ENCODE measurements at places on chromosomes 13 and 19.

- no peak for DNase-seq
Measured at GRCh38 chr19:14135985-14136508, 342 bp downstream of the ASF1B start.

GRCh38 chr19:6038634-6039405 lies 60.9 kb upstream of the RANBP3 start:
- DNase-seq: no peak

- no peak for DNase-seq
Measured at GRCh38 chr13:103068836-103069235, 2.6 kb upstream of the SLC10A2 start.

DNA sequence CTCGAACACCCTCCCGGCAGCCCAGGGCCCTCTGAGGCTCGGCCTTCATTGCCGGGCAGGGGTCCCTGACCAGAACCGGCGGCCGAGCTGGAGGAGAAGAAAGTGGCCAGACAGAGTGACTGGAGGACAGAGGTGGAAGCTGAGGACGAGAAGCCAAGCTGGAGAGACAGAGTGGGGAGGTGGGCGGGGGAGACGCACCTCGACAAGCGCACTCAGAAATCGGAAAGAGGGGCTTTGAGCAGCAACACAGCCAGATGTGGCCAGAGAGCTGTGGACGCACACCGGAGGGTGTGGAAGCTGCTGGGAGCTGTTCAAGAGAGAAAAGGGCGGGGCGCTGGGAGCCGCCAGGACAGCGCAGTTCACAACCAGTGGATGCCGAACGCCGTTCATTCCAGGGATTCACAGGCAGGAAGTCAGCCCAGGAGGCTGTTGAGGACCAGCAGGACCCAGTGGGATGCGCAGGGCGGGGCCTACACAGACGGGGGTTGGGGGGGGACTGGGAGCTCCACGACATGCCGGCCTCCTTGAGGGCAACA lies 28.2 kb upstream of the C13orf46 start:
- no peak for DNase-seq

- no peak for DNase-seq
Measured at GRCh38 chr13:28505543-28506135, 10.7 kb upstream of the FLT1 start.

GRCh38 chr13:86856991-86857390 lies 814.2 kb upstream of the SLITRK5 start:
- no peak for DNase-seq

GRCh38 chr13:105971312-105971711 lies 564.1 kb downstream of the EFNB2 start:
- no peak for DNase-seq

- DNase-seq: no peak
Measured at GRCh38 chr13:42215578-42216421, 56.2 kb upstream of the AKAP11 start.
